HCT116 (cell line): ENCODE measurements at places on chromosomes 6 and 20.

- H3K4me1 ChIP-seq: no peaks in the 10 kb centered on the region
- H3K36me3 ChIP-seq: no peaks in the 10 kb centered on the region
- no peak overlapping the region for H3K27ac ChIP-seq
Observed at GRCh38 chr6:165231177-165231576, 78.2 kb downstream of the C6orf118 start.

DNA sequence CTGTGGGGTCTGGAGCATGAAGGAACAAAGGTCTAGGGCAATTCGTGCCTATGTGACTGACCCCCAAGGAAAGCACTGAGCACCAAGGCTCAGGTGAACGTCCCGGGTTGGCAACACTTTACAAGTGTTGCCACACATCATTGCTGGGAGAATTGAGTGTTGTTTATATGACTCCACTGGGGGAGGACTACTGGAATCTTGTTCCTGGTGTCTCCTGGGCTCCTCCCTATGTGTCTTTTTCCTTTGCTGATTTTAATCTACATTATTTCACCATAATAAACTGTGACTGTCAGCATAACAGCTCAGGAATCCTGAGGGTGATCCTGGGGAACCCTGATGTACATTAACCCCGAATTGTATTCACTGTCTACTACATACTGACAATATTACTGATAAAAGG is 207.7 kb upstream of the BMP2 start:
- no peaks in the 10 kb centered on the region for H3K36me3 ChIP-seq
- DNase-seq: no peak
- no peak overlapping the region for H3K4me3 ChIP-seq
- H3K4me1 ChIP-seq: no peaks in the 10 kb centered on the region
- H3K27ac ChIP-seq: no peak overlapping the region
- no peaks in the 10 kb centered on the region for H3K27me3 ChIP-seq

- DNase-seq: no peak
- no peaks in the 10 kb centered on the region for H3K36me3 ChIP-seq
- no peaks in the 10 kb centered on the region; the same call in 1 of the 2 replicates for H3K4me1 ChIP-seq
- no peak overlapping the region for H3K27ac ChIP-seq
- H3K27me3 ChIP-seq: no peaks in the 10 kb centered on the region
- H3K4me3 ChIP-seq: no peak overlapping the region
Observed at GRCh38 chr6:11682561-11682975, 96.0 kb downstream of the ADTRP start.

DNA sequence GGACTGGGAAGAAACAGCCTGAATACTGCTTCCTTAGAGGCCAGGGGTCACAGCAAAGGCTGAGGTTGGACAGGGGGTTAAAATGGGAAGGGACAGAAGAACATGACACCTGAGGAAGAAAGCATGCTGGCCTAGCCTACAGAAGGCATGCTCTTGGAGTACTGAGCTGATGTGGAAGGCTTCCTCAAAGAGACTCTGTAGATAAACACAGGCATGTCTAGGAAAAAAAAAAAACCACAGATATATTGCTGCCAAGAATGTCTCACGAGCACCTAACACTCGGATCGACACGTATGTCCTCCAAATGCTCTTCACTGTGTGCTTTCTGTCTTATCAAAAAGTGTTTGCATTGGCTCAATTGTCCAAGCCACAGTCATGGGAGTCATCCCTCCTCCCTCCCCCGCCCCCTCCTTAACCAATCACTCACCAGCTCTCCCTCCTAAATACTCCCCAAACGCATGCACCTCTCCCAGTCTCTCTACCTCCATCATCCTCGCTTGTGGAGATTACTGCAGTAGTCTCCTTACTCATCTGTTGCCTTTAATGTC is 101.1 kb upstream of the LRFN2 start:
- no peak overlapping the region for H3K27ac ChIP-seq

DNA sequence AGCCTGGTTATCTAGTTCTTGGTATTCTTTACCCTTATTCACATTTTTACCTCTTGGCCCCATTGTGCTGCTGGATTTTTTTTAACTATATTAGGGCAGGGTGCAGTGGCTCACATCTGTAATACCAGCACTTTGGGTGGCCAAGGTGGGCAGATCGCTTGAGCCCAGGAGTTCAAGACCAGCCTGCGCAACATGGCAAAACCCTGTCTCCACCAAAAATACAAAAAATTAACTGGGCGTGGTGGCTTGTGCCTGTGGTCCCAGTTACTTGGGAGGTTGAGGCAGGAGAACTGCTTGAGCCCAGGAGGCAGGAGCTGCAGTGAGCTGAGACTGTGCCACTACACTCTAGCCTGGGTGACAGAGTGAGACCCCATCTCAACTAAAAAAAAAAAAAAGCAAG is 12.2 kb upstream of the TAF8 start:
- no peaks in the 10 kb centered on the region for H3K4me1 ChIP-seq
- DNase-seq: no peak
- H3K36me3 ChIP-seq: no peaks in the 10 kb centered on the region

GRCh38 chr6:20334962-20335361 is 66.7 kb upstream of the E2F3 start:
- H3K27me3 ChIP-seq: no peaks in the 10 kb centered on the region
- no peak for DNase-seq
- H3K4me1 ChIP-seq: no peaks in the 10 kb centered on the region
- H3K27ac ChIP-seq: no peak overlapping the region
- no peaks in the 10 kb centered on the region for H3K36me3 ChIP-seq
- H3K4me3 ChIP-seq: no peak overlapping the region

DNA sequence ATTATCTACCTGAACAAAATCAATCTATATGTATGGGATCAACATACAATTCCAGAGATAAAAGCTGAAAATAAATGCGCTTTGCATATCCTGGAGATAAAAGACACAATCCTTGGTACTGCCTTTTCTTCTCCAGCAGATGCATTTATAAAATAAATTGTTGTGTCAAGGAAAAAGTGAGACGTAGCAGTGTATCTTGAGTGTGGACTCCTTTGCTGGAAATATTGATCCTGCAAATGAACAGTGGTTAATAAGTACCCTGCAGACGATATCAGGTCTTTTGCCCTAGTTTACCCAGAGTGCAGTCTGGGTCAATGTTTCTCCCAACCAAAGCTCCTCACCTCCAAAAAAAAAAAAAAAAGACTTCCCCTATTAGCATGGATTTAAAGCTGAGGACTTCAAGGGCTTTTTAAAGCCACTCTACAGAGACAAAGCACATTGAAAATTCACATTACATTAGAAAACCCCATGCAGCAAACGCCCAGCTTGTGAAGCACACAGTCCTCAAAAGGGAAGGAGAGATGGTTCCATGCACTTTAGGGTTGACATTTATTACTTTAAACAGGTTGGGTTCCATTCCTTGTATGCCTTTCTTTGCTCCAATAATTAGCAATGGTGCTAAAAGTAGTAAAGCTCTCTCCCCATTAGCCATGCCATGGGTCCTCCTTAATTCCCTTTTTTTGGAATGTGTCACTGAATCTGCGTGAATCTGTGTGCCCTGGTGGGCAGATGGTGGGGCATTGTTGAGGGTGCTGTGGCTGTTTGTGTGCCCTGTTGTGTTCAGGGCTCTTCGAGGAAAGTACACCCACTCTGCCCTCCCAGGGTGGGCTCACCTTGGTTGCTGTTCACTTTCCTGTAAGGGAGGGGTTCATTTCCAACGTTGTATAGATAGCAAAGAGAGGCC is 21.1 kb downstream of the FOXA2 start:
- H3K27me3 ChIP-seq: peaks cover 46% of the 10 kb centered on the region
- H3K4me1 ChIP-seq: no peaks in the 10 kb centered on the region
- no peak for DNase-seq
- no peak overlapping the region for H3K4me3 ChIP-seq
- H3K27ac ChIP-seq: no peak overlapping the region

GRCh38 chr6:42564506-42564825 is 637 bp downstream of the UBR2 start:
- peak overlapping the region; percentile 76 for H3K27ac ChIP-seq
- DNase-seq: no peak
- H3K36me3 ChIP-seq: no peaks in the 10 kb centered on the region
- peak overlapping the region; percentile 87 for H3K4me3 ChIP-seq
- peaks cover 22% of the 10 kb centered on the region for H3K4me1 ChIP-seq

GRCh38 chr6:33983109-33983716 is 162.7 kb downstream of the GRM4 start:
- no peaks in the 10 kb centered on the region for H3K36me3 ChIP-seq
- peaks cover 23% of the 10 kb centered on the region for H3K4me1 ChIP-seq
- peak; percentile 79 for DNase-seq
- H3K4me3 ChIP-seq: peak overlapping the region; percentile 27
- no peaks in the 10 kb centered on the region for H3K27me3 ChIP-seq

DNA sequence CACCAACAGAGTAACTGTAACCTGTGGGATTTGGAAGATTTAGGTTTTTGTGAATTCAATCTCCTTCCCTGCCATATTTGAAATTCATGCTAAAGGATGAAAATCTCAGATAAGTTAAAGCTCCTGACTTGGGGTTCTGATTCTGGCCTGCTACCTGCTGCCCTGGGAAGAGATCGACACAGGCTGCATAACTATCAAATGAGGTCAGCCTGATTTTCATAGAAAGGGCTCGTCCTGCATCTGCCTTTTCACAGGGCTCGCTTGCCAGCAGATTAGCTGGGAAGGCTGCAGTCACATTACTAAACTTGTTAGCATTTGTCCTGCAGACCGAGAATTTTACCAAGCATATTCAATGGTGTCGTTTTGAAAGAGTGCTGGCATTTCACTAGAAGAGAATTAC is 14.6 kb downstream of the GCLC start:
- no peaks in the 10 kb centered on the region for H3K4me1 ChIP-seq
- no peak overlapping the region for H3K27ac ChIP-seq
- no peaks in the 10 kb centered on the region for H3K36me3 ChIP-seq

GRCh38 chr20:40980106-40980827 is 48.4 kb upstream of the TOP1 start:
- no peak for DNase-seq
- H3K4me3 ChIP-seq: no peak overlapping the region
- H3K27ac ChIP-seq: no peak overlapping the region

GRCh38 chr20:44092551-44093248 is 94.3 kb downstream of the JPH2 start:
- H3K36me3 ChIP-seq: no peaks in the 10 kb centered on the region
- no peak overlapping the region for H3K27ac ChIP-seq
- no peaks in the 10 kb centered on the region for H3K27me3 ChIP-seq
- DNase-seq: no peak
- peaks cover 23% of the 10 kb centered on the region for H3K4me1 ChIP-seq

DNA sequence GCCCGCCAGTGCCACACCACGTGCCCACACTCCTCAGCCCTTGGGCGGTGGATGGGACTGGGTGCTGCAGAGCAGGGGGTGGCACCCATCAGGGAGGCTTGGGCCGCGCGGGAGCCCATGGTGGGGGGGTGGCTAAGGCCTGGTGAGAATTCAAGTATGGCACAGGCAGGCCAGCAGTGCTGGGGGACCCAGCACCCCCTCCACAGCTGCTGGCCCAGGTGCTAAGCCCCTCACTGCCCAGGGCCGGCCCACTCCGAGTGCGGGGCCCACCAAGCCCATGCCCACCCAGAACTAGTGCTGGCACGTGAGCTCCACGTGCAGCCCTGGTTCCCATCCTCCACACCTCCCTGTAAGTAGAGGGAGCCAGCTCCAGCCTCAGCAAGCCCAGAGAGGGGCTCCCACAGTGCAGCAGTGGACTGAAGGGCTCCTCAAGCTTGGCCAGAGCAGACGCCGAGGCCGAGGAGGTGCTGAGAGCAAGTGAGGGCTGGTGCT is 1091.1 kb upstream of the GJE1 start:
- no peaks in the 10 kb centered on the region for H3K36me3 ChIP-seq
- no peak overlapping the region for H3K27ac ChIP-seq
- no peaks in the 10 kb centered on the region for H3K27me3 ChIP-seq
- H3K4me1 ChIP-seq: no peaks in the 10 kb centered on the region
- DNase-seq: no peak

- H3K36me3 ChIP-seq: peaks cover 34% of the 10 kb centered on the region; the same call in 1 of the 2 replicates
- H3K27ac ChIP-seq: no peak overlapping the region
Observed at GRCh38 chr20:38497246-38497935, 24.7 kb downstream of the RALGAPB start.

DNA sequence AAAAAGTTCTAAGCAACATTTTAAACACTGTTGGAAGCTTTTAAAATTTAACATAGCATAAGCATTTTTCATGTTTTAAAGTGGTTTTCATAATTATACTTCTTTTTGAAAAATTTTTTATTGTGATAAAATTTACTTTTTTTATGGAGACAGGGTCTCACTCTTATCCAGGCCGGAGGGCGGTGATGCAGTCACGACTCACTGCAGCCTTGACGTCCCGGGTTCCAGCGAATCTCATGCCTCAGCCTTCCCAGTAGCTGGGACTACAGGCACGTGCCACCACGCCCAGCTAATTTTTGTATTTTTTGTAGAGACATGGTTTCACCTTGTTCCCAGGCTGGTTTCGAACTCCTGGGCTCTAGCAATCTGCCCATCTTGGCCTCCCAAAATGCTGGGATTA is 46.1 kb upstream of the TULP4 start:
- no peak overlapping the region for H3K27ac ChIP-seq
- H3K4me3 ChIP-seq: no peak overlapping the region
- no peaks in the 10 kb centered on the region for H3K27me3 ChIP-seq

DNA sequence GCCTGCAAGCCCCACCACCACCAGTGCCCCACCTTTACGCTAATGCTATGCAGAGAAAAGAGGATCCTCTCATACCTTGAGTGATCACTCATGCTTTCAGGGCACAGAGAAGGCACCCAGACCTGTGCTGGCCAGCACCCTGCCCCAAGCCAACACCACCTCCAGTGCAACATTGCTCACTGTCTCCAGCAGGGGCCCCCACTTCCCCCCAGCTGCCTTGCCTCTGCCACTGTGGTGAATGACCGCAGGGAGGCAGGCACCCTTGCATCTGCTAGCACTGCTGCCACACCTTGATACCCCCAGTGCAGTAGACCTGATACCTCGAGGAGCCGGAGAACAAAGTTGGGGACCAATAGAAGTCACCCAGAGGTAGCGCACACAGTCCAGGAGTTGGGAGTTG is 139.2 kb upstream of the PLN start:
- no peaks in the 10 kb centered on the region for H3K4me1 ChIP-seq
- H3K27ac ChIP-seq: no peak overlapping the region
- no peak for DNase-seq
- no peaks in the 10 kb centered on the region for H3K27me3 ChIP-seq
- H3K36me3 ChIP-seq: no peaks in the 10 kb centered on the region
- no peak overlapping the region for H3K4me3 ChIP-seq

DNA sequence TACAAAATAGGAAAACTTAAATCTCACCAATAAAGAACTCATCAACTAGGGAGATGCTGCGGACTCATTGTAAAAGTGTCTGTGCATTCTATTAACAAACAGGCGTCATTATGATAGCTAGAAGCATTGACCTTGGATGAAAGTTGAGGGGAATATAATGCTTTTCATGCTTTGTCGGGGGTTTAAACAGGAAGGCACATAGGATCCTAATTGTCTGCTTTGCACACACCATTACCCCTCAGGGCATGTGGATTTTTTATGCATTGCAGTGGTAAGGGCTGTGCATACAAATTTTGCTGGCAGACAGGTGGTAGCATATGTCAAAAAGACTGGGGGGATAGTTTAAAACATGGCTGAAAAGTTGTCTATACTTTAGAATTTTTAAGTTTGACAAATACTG is 447.9 kb upstream of the PLCB4 start:
- no peak overlapping the region for H3K27ac ChIP-seq
- no peak for DNase-seq
- H3K4me3 ChIP-seq: no peak overlapping the region

GRCh38 chr20:61464307-61465303 is 212.5 kb downstream of the CDH4 start:
- H3K27me3 ChIP-seq: no peaks in the 10 kb centered on the region
- no peaks in the 10 kb centered on the region for H3K4me1 ChIP-seq
- DNase-seq: no peak
- H3K27ac ChIP-seq: no peak overlapping the region
- H3K36me3 ChIP-seq: no peaks in the 10 kb centered on the region

- H3K4me3 ChIP-seq: no peak overlapping the region
- H3K27ac ChIP-seq: no peak overlapping the region
- DNase-seq: no peak
Observed at GRCh38 chr6:80340280-80340679, 233.8 kb downstream of the BCKDHB start.
